Substantia nigra (tissue), 51 donors: ENCODE measurements at places on chromosomes 12 and 14.

DNA sequence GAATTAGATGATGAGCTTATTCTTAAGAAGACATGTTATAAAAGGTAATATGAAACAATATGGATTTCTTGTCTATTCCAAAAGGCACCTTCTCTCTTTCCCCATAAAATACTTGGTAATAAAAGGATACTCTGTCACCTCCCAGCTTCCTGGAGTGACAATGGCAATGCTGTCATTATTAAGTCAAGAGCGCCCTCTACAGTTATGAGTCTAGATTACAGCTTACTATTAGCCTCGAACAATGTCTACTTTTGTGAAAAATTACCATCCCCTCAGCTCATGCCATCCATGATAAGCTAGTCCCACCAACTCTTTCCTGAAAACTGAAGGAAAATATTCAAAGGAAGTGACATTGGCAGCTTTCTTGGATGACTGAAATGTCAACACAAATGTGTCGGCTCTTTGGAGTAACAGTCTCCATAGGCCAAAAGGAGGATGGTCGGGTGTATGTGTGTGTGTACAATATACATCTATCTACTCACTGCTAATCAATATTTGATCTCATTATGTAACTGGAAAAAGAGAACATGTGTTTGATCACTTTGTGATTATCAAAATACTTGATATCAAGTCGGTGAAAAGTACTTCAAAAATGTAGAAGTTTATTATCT is 48.7 kb upstream of the CDKN3 start:
- DNase-seq = no peak

- DNase-seq = no peak
Observed at GRCh38 chr12:49026101-49026500, 7.5 kb upstream of the PRKAG1 start.

DNA sequence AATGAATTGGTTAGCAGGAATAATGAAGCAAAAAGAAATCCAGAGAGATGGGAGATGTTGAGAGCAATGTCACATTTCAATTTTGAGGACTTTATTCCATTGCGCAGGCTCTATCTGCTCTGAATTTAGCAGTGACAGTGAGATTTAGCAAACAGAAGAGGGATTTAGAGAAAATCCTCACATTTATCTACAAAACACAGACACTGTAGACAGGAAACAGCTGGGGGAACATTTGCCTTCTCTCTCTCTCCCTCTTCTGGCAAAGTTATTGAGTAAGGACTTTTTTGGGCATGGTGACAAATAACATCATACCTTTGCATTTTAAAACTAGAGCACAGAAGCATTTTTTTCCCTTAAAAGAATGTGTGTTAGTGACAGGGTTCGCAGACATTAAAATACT is at the start of gene IGF1:
TSS of gene IGF1 (minus strand) at position 158 of the 400 bp plus-strand sequence. CDS start 182 bp downstream, outside the sequence.
- DNase-seq = no peak

DNA sequence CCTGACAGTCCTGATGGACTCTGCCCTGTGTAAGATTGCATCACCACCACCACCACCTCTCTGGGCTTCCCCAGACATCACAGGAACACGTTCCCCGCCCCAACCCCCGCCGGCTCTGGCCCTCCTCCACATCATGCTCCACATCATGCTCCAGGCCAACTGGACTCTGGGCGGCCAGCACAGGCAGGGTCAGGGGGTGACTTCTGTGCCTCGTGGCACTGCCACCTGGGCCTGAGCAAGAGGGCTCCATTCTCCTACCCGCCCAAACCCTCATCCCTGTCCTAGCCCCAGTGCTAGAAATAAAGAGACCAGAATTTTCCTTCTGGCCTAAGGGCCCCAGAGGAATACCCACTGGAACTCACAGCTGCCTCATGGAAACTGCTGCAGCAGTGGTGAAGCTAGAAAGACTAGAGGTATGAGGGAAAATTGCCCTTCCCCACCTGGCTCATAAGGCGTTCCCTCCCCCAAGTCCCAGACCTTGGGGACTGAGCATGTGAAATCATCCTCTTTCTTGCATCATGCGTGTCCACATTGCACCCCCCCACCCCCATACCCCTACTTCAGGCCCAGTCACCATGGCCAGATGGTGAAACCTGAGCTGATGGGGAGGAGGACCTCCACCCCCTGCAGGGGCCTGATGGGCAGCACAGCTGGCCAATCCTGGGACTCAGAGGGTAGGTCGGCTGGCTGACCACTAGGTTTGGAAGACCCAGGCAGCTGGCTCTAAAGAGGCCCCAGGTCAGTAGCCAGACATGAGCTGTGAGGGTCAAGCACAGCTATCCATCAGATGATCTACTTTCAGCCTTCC is at the start of gene INHBE:
TSS of gene INHBE (plus strand) at position 742 of the 808 bp plus-strand sequence. CDS start 230 bp downstream, outside the sequence.
- DNase-seq = no peak

- no peak for DNase-seq
Observed at GRCh38 chr12:3129301-3130056, 52.3 kb downstream of the TSPAN9 start.

GRCh38 chr14:70192915-70193314 is 4.2 kb upstream of the SLC8A3 start:
- no peak for DNase-seq
